Left lung (tissue), 14 donors: ENCODE measurements at places on chromosomes 1 and 21. TPM values are rescaled to one million over a fixed set of nuclear protein-coding genes. Genes with fewer than 3 reads are reported as not detected.
A peak's percentile ranks its signal among the peaks of the same experiment; 100 is the strongest.

DNA sequence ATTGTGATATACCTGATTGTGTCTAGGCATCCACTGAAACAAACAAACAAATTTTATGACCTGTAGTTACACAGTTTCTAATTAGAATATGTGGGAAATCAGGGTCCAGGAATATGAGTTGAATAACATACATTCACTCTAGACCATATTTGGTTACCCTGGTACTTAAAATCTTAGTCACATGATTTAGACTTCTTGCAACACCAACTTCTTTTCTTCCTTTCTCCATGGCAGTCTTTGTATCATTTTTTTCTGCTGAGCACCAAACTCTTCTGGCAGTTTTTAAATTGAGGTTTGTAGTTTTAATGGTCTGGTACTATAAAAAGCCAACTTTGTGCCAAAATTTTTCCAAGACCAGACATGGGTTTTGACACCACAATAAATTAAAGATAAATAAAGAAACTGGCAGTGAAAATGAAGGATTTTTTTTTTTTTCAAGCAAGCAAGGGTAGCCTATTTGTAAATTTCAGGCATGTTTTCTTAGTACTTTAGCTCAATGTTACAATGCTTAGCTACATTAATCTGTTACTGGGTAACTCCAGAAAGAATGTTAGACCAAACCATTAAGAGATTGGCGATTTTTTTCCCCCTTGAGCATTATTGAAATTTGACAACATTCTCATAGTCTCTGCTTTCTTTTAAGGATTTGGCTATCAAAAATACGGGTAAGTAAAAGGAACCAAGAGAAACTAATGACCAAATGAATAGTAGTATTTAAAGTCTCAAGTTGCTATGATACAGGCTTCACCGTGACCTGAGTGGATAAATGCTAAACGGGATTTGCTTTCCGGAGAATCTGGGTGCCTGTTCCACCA is 108.5 kb downstream of the NFIA start:
- no peaks in the 10 kb centered on the region for H3K4me1 ChIP-seq
- H3K27me3 ChIP-seq, result no peaks in the 10 kb centered on the region
- H3K4me3 ChIP-seq, result no peak overlapping the region
- peak overlapping the region; percentile 51 for H3K27ac ChIP-seq
- H3K36me3 ChIP-seq, result no peaks in the 10 kb centered on the region
- DNase-seq, result no peak

DNA sequence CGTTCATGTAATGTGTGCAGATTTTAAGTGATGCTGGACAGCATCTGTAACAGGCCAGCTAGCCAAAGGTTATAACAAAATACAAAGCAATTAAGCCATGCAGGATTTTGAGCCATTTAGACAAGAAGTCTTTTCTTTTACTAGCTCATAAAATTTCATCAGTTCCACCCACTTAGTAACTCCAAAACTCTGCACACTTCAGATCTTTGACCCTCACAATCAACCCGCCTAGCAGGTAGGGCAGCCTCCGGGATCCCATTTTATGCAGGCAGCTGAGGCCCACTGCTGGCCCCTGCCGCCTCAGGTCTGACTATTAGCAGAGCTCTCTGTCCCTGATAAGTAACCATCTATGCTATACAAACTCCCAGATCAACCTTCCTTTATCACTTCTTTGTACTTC is 9.2 kb downstream of the LBR start:
- H3K27me3 ChIP-seq, result no peaks in the 10 kb centered on the region
- H3K27ac ChIP-seq, result no peak overlapping the region
- peaks cover under 1% of the 10 kb centered on the region for H3K4me1 ChIP-seq
- no peak overlapping the region for H3K4me3 ChIP-seq
- no peak for DNase-seq
- peaks cover 70% of the 10 kb centered on the region for H3K36me3 ChIP-seq

DNA sequence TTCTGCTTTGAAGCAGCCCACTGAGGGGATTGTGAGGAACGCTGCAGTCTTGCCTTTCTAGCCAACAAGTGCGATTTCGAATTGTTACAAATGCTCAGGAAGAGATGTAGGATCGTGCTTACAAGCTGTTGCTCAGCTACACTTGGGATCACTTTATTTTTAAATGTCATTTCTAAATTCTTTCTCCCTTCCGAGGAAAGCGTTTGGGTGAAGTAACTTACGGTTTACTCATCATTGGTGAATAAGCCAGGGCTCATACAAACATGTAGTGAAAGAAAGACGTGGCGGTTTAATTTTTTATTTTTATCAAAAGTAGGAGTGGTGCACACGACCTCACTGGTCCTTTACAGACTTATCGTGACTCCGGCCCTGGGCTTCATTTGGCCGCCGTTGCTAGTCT is 386.6 kb downstream of the KIF26B start:
- no peak overlapping the region for H3K27ac ChIP-seq
- H3K4me3 ChIP-seq, result no peak overlapping the region
- no peaks in the 10 kb centered on the region for H3K4me1 ChIP-seq
- DNase-seq, result no peak

GRCh38 chr1:114154963-114155322 is 1.3 kb upstream of the SYT6 start:
- H3K27me3 ChIP-seq, result peaks cover 73% of the 10 kb centered on the region
- peak; percentile 72 for DNase-seq
- H3K4me3 ChIP-seq, result no peak overlapping the region
- peaks cover 31% of the 10 kb centered on the region for H3K4me1 ChIP-seq

DNA sequence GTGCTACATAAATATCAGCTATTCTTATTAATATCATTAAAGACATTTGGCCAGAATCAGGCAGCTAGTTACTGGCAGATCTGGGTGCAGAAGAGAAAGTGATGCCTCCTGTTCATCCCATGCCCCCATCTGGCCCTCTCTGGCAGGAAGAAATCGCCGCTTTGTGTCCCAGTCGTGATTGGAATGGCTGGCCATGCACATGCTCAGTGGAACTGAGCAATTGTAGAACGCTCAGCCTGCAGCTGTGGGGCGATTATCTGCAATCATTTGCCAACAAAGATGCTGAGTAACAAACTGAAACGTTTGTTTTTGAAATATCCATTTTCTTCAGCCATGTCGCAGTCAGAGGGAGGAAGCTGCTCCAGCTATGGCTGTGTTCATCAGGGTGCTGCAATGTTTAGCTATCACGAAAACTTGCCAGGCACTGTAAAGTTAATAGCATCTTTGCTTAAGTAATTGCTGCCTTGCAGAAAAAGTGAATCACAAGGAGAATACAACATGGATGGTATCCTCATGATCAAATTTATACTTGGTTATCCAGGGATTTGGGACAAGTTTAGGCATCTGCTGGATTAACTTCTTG is 36.5 kb downstream of the NGF start:
- no peaks in the 10 kb centered on the region for H3K27me3 ChIP-seq
- H3K4me3 ChIP-seq, result no peak overlapping the region
- no peak for DNase-seq
- H3K4me1 ChIP-seq, result no peaks in the 10 kb centered on the region
- no peak overlapping the region for H3K27ac ChIP-seq

GRCh38 chr21:33897098-33897497 is 18.5 kb downstream of the ATP5PO start:
- DNase-seq, result no peak
- no peaks in the 10 kb centered on the region for H3K27me3 ChIP-seq
- no peak overlapping the region for H3K4me3 ChIP-seq
- no peaks in the 10 kb centered on the region for H3K36me3 ChIP-seq
- H3K4me1 ChIP-seq, result peaks cover 4% of the 10 kb centered on the region

DNA sequence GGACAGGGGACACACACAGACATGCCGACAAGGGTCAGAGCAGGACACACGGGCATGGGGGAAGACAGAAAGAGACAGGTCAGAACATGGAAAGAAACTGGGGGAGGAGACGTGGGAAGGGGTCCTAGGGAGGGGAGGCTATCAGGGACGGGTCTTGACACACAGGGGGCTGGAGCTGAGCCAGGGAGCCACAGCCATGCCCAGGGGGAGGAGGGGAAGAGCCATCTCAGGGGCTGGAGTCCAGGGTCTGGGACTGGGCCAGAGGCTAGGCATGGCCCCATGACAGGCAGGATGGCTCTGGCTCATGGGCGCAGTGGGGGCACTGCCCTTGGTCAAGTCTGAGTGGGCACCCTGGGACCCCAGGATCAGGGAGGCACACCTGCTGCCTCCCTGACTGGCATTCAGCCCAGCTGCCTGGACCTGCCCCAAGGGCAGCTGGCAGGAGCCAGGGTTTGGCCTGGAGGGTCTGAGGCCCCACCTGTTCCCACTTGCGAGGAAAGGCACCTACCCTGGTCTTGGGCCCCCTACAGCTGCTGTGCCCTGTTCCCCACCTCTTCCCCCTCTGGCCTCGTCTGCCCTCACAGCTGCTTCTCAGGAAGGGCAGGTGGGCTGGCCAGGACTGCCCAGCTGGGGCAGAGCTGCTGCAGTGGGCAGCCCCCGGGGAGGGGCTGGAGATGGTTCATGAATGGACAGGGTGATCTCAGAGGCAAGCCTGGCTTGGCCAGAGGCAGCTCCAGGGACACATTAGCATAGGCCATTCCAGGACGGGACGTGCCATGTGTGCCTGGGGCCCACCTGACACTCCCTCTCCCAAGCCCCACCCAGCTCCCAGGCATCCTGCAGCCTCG is 42.9 kb downstream of the HSPG2 start:
- no peaks in the 10 kb centered on the region for H3K36me3 ChIP-seq
- no peaks in the 10 kb centered on the region for H3K27me3 ChIP-seq
- H3K27ac ChIP-seq, result no peak overlapping the region
- no peak overlapping the region for H3K4me3 ChIP-seq
- H3K4me1 ChIP-seq, result peaks cover 30% of the 10 kb centered on the region

DNA sequence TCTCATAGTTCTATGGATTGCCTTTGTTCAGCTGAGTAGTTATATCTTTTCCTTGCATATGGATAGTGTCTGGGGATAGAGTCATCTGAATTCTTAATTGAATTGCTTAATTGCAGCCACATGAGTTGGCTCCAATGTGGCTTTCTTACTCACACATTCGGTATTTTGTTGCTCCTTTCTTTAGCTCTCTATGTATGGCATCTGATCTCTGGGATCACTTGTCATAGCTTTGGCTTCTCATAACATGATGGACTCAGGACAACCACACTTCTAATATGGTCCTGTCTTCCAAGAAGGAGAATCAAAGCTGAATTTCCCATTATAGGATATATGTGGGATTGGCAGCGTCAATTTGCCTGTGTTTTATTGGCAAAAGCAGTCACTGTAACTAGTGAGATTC is 716.2 kb downstream of the NCAM2 start:
- H3K27ac ChIP-seq, result no peak overlapping the region
- no peaks in the 10 kb centered on the region for H3K27me3 ChIP-seq
- H3K36me3 ChIP-seq, result no peaks in the 10 kb centered on the region

DNA sequence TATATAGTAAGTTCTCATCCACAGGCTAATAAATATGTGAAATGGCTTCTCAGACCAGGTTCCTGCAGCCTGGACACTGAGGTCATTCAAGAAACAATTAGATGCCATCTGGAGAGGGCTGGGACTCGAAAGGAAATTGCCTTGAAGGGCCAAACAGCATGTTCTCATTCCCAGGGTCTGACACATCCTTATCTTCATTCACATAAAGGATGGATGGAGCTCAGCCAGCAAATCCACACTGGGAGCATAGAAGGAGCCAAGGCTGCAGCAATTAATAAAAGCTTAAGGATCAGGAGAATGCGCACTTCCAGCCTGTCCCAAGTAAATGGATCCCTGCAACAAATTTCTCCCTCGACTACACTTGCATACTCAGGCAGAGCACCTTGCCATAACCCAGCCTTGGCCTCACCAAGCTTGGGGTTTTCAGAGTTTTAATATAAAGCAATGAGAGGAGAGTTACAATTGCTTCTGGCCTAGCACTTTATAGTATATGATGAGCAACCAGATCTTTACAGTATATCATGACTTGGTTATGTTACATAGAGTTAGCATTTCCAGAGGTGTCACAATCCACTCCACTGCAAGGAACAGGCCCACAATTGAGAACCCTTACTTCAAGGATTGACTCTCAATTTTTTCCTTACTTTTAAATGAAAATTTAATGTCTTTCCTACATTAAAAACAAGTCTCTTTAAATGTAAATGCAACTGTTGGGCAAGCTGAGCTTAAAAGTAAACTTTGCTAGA is 55.9 kb downstream of the BCAR3 start:
- no peak overlapping the region for H3K27ac ChIP-seq
- H3K4me3 ChIP-seq, result no peak overlapping the region

The TMPRSS3 gene
- total RNA-seq, result 4.8 TPM

The SLC2A5 gene
- total RNA-seq, result 1.4 TPM

The WLS gene
- total RNA-seq, result 85.7 TPM
